ENCODE measurements at places on chromosomes 4 and X. TPM values are rescaled to one million over a fixed set of nuclear protein-coding genes. Genes with fewer than 3 reads are reported as not detected.

The CASK gene
- total RNA-seq, result 51.1 TPM

GRCh38 chr4:152585023-152585441, 49.1 kb upstream of the FBXW7 start:
- no peak for DNase-seq

DNA sequence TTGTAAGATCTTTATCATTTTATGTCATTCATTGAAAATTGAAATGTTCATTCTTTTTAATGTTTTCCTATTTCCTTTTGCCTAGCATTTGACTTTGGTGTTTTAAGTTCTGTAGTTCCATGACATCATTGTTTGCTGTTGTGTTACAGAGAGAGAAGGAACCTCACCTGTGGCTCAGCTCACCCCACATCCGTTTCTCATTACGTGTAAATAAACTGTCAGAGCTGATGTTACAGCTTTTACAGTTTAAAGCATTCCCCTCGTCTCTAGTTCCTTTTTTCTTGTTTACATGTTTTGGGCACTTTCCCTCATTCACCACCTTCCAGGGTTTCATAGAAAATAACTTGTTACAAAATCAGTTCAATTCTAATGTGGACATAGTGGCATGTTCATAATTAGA, 137.2 kb downstream of the FNIP2 start:
- no peak for DNase-seq

The MUC7 gene
- not detected for total RNA-seq
